CD4-positive, alpha-beta T cell treated with Interleukin-12 subunit alpha and Interleukin-12 subunit beta, for 1 hour (primary cell): ENCODE measurements at places on chromosomes 5 and 9.

DNA sequence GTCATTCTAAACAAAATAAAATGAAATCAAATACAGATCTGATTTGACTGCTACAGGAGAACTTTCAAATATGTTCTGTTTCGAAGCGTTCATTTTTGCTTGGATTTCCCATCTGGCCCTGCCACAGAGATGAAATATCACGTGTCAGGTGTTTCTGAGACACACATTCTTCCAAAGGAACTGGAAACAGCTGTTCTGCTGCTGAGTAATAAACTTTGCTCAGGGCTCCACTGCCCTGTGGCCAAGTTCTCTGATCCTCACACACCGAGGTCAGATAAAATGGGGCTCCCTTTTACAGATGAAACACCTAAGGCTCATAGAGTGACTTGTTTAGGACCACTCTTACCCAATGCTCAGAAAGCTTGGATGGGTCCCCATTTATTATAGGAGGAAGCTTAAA lies 42.5 kb downstream of the FRMPD1 start:
- no peak for DNase-seq

GRCh38 chr9:98374385-98375051 lies 119.1 kb upstream of the TBC1D2 start:
- no peak for DNase-seq

DNA sequence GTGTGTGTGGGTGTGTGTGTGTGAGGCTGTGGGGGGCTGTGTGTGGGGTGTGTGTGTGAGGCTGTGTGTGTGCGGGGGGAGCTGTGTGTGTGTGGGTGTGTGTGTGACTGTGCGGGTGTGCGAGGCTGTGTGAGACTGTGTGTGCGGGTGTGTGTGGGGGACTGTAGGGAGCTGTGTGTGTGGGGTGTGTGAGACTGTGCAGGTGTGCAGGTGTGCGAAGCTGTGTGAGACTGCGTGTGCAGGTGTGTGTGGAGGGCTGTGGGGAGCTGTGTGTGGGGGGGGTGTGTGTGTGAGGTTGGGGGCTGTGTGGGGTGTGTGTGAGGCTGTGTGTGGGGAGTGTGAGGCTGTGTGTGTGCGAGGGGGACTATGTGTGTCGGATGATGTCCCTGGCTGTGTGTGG lies 23.2 kb downstream of the AHRR start:
- no peak for DNase-seq

- DNase-seq, result peak; percentile 4
Measured at GRCh38 chr5:41754857-41755256, 115.4 kb downstream of the OXCT1 start.

GRCh38 chr5:113749334-113749733 lies 235.8 kb downstream of the YTHDC2 start:
- DNase-seq, result no peak

- no peak for DNase-seq
Measured at GRCh38 chr5:10306806-10307205, 896 bp downstream of the CMBL start.

DNA sequence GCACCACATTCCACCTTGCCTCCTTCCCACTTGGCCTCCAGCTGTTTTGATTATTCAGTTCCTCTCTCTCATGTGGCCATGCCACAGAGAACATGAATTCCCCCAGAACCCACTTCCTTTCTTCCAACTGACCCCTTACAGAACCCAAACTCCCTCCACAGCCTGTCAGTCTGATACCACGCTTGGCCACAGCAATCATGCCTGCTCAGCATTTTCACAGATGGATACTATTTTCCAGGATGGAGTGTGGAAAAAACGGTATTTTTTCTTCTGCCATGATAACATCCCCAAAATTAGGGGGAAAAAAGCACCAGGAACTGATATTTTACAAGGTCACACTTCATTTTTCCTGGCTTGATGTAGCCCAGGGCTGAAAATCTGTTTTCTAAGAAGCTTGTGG lies 34.9 kb upstream of the SLIT3 start:
- DNase-seq, result no peak

- DNase-seq, result no peak
Measured at GRCh38 chr5:42543774-42544173, 120.5 kb downstream of the GHR start.

DNA sequence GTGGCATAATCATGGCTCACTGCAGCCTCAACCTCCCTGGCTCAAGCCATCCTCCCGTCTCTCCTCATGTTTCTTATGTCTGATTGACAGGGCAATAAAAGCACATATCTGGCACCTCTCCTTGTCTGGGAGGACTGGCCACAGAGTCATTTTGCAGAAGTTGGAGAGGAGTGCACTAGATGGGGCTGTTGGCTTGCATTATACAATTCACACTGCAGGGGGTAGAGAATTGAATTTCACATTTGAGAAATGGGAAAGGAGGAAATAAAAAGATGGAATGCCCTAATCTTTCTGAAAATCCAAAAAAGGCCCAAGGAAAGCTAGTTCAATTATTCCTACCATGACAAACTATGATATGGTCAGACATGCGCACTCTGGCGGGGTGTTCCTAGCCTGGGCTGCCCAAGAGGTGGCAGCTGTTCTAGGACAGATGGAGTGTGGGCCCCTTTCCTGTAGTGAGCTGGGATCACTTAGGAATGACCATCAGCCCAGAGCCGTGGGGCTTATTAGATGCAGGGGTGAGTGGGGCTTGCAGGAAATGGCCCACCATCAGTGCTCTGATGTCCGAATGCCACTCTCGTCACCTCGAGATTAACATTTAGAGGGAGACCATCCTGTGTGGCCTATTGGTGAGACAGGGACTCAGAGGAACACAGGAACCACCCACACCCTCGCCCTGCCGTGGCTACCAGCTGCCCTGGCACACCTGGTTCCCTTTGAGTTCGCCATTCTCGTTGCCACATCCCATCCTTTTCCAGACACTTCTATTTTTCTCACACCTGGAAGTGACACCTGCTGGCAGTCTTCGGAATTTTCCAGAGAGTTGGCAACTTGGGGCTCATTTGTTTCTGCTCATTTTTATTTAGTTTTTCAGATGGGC lies 21.8 kb upstream of the ANKRD18A start:
- DNase-seq, result no peak

DNA sequence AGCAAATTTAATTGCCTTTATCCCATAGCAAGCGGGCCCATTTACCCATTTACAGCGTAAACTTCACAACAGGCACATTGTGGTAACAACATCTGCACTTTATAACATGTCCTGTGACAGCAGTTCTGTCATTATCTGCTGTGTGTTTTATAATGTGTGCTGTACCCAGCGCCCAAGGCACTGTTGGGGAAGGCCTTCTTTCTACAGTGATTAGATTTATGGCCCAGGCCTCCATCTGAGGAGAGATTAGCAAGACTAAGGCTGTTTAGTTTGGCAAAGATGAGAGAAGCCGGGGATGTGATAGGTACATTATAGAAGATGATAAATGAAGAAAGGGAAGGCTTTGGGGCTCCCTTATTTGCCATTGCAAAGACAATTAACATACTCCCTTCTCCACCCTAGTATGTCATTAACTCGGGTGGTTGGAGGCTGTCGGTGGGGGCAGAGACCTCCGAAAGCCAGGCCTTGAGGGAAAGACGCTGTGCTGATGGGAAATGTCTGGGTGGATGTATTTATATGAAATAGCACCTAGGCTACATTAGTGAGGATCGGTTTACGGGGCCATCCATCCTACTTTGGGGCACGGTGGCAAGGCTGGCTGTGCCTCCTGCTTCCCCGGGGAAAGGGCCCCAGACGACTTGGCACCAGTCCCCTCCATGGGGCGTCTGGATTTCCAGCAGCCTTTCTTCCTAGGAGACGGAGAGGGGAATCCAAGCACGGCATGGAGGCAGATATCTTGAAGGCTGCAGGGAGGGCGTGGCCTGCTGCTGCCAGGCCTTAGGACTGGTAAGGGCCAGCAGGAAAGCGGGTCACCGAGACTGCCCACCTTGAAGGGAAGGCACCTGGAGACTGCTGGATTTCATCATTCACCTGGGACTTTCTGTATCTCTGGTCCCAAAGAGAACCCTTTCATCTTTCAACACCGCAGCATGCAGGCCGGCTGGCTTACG lies 64.3 kb upstream of the PTCH1 start:
- no peak for DNase-seq

GRCh38 chr5:72586788-72587530 lies 79.7 kb upstream of the ZNF366 start:
- DNase-seq, result no peak

DNA sequence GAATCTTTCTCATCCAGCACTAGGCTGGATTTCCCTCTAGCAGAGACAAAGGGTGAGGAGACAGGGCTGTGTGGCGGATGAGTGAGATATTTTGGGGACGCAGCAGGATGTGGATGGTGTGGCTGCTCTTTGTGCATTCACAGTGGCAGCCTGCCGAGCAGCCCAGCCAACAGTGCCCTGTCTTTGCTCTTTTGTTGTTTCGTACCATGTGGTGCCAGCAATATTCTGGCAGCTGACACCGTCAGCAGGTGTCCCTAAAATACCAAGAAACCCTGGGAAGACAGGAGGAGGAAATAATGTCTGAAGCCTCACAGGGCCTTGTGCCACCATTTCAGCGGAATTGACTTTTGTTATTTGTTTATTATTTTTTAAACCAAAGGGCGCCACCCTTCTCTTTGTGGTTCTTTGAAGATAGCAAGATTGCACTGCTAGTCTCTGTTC lies 141.4 kb downstream of the CCDC192 start:
- DNase-seq, result no peak

- DNase-seq, result no peak
Measured at GRCh38 chr9:34145165-34145564, 18.7 kb upstream of the DCAF12 start.

GRCh38 chr5:138068742-138069600 lies 14.9 kb upstream of the WNT8A start:
- DNase-seq, result peak; percentile 70

GRCh38 chr5:148206620-148207019 lies 3.8 kb downstream of the SPINK6 start:
- no peak for DNase-seq

DNA sequence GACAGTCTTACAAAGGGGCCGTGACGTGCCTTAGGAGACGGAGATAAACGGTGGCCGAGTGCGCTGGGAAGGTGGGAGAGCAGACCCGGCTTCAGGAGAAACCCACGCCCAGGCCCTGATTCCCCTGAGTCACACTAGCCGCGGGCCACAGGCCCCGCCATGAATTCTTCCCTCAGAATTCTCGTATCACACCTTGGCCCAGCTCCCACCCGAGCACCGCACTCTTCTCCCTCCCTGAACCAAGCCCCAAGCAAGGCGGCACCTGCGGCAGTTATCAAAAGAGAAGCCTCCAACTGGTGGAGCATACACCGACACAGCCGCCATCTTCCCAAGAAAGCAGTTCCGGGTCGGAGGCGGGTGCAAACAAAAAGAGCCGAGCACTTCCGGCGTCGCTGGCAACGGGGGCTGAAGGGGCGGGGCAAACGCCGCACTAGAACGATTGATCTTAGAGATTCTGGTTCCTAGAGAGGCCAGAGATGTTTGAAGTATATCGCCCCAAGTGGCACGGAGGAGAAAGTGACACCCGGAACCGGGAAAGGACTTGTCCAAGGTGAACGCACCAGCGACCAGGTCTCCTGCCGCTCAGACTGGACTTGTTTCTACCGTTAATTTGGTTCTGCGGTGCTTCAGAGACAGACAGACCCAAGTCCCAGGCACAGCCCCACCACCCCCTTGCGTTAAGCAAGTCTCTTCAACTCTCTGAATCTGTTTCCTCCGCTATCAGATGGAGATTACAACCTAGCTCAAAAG lies at the start of gene PSMB7:
Gene PSMB7, minus strand, starts transcription at position 341 of the 750 bp plus-strand sequence. Its CDS starts 17 bp downstream, at position 324.
- DNase-seq, result peak; percentile 97

DNA sequence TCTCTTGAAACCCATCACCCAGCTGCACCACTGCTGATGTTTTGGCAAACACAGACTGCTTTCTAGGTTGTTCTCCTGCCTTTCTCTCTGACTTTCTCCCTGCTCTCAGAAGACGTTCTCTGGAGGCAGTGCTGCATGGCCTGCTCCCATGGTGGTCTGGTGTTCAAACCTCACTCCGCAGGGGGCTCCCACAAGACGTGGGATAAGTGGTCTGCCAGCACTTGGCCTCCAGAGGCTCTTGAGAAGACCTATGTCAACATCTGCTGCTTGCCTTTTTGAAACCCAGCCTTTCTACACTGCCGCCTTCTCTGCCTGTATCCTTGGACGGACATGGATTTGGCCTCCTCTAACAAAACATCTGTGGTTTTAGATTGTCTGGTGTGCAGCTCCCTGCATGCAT lies 16.6 kb downstream of the USP20 start:
- no peak for DNase-seq

DNA sequence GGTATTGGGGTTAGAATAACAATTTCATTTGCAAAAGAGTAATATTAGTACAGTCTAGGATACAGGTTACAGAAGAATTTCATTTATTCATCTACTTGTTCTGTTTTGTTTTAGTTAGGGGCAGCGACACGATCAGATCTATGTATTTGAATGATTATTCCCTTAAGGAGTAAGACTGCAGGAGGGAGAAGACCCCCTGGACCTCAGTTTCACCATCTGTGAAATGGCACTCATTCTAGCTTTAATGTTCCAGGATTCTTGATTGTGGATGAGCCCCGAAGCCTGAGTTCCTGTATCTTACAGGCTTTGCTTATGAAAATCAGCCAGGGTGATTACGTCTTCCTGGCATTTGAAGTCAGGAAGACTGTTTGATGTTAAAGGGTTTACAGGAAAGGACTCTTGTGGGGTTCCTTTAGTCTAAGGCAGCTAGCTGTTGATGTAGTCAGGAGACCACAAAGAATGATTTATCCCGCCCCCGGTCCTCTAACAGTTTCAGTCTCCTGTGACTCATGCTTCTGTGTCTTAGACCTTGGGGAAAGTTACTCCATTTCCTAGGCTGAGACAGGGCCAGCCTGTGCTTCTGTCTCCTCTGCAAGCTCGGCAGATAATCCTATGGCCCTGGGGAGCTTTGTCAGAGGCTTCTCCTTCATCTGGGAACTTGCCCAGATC lies 11.5 kb downstream of the SMIM3 start:
- peak; percentile 57 for DNase-seq

DNA sequence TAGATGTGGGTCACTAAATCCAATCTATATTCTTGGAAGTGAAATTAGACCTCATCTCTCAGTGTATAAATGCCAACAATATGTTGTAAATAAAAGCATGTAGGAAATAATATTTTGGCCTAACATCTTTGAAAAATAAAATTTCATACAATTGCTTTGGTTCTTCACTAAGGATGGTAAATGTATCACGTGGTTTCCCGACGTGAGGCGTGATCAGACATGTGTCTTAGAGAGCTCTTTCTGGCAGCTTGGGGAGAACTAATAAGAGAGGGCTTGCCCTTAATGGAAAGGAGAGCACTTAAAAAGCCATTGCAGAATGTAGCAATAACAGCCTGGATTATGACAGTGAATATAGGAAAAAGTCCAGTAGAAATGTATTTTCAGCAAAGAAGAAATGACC lies 602.6 kb downstream of the CDH12 start:
- no peak for DNase-seq

- no peak for DNase-seq
Measured at GRCh38 chr5:122424132-122424531, 112.1 kb downstream of the SNCAIP start.
